ENCODE measurements at places on chromosomes 6 and 20. TPM values are rescaled to one million over a fixed set of nuclear protein-coding genes. Genes with fewer than 3 reads are reported as not detected.

- no peaks in the 10 kb centered on the region for H3K27me3 ChIP-seq
- no peak for DNase-seq
- H3K27ac ChIP-seq: no peak overlapping the region
Measured at GRCh38 chr6:5149891-5150290, 64.8 kb downstream of the PPP1R3G start.

- H3K4me1 ChIP-seq: no peaks in the 10 kb centered on the region
- no peak overlapping the region for H3K4me3 ChIP-seq
- H3K36me3 ChIP-seq: no peaks in the 10 kb centered on the region
- no peak overlapping the region for H3K27ac ChIP-seq
- no peaks in the 10 kb centered on the region for H3K27me3 ChIP-seq
- DNase-seq: no peak
Measured at GRCh38 chr6:6368684-6369052, 48.2 kb upstream of the F13A1 start.

DNA sequence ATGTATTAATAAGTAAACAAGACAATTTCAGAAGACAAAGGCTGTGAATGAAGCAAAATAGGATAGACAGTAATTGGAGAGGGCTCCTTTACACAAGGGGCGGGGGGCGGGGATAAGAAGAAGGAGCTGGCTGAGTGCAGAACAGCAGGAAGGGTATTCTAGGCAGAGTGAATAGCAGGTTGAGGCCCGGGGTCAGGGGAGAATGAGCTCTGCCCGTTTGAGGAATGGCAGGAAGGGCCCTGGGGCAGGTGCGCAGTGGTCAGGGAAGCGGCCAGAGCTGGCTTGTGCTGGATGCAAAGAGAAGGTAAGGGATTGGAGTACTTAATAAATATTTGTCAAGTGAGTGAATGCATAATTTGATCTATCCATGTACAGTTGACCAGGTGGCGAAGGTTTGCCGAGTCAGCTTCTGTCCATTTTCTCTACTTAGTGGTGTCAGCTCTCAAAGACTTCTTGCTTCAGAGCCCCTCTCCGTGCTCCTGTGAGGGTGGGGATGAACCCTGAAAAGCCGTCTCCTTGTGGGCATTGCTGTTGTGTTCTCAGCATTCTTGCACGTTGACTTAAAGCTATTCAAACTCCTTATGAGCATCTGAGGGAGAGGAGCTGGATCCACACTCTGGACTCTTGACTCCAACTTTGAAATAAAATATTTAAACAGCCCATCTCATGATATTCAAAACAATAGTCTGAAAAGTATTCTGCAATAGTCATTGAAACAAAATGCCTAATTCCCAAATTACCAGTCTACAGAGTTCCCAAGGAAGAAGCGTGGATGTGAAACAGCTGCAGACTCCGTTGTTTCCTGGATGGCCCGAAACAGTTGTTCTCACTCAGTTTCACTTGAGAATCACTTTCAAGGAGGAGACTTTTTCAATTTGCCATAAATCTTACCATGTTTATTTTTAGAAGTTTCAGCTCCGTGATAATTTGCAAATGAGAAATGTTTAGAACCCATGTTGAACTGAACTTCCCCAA, 105.1 kb downstream of the EDN3 start:
- no peaks in the 10 kb centered on the region for H3K36me3 ChIP-seq
- DNase-seq: no peak
- peaks cover 1% of the 10 kb centered on the region for H3K27me3 ChIP-seq
- H3K27ac ChIP-seq: no peak overlapping the region
- no peaks in the 10 kb centered on the region for H3K4me1 ChIP-seq

- H3K27ac ChIP-seq: peak overlapping the region; percentile 12
- peak overlapping the region; percentile 63 for H3K4me3 ChIP-seq
- H3K36me3 ChIP-seq: no peaks in the 10 kb centered on the region
- DNase-seq: no peak
- peaks cover 44% of the 10 kb centered on the region for H3K4me1 ChIP-seq
Measured at GRCh38 chr6:5083307-5083583, 1.9 kb upstream of the PPP1R3G start.

DNA sequence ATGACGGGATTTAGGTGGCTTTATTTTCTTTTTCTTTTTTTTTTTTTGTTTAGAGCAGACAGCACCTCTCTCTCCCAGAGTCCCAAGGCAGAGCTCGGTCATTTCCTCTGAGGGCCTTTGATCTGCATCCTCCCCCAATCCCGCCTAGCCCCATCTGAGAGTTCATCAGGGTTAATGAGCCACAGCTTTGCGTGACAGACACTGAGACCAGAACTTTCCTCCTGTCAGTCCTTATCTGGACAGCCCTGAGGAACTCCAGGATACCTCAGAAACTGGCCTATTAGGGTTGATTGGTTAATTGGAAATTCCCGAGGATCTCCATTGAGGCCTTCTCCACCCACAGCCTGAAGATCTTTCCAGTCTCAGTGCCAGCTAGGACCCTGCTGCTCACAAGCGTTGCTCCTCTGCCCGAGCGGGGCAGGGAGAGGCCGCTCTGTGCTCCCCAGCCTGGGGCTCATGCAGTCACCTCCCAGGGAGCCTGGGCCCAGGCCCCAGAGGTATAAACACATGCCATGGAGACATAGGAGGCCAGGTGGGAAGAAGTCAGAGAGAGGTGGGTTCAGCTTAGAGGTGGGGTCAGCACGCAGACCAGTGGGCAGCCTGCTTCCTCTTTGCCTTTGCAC, 1.4 kb upstream of the LRRN4 start:
- no peaks in the 10 kb centered on the region for H3K36me3 ChIP-seq
- peaks cover 22% of the 10 kb centered on the region for H3K4me1 ChIP-seq
- no peak for DNase-seq

DNA sequence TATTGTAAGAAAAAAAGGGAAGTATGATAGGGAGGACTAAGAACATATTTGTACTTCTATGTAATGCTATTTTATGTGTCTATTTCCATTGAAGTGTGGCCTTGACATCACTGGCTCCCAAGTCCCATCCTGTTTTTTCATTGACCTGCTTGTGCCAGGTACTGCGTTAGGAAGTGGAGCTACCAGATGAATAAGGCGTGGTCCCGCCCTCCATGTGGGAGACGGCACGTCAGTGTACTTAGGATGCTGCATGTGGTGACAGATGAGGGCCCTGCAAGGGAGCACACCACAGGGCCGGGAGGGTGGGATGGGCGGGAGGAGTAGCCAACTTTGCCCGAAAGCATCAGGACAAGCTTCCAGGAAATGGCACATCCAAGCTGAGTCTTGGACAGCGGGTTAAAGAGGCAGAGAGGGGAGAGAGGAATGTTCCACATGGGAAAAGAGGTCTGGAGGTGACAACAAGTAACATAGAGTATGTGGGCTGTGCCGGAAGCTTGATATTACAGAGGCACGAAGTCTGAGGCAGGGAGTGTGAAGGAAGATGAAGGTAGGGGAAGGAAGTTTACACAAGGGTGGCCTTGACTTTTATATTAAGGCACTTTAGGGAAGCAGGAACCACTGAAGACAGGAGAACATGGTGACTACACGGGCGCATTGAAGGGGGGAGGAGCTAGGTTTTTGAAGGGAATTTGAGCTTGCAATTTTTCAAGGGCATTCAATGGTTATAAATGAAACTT, 140.6 kb downstream of the MTHFD1L start:
- peaks cover 27% of the 10 kb centered on the region for H3K36me3 ChIP-seq
- H3K4me3 ChIP-seq: no peak overlapping the region
- peaks cover 1% of the 10 kb centered on the region for H3K27me3 ChIP-seq
- no peak for DNase-seq
- H3K4me1 ChIP-seq: peaks cover 30% of the 10 kb centered on the region

DNA sequence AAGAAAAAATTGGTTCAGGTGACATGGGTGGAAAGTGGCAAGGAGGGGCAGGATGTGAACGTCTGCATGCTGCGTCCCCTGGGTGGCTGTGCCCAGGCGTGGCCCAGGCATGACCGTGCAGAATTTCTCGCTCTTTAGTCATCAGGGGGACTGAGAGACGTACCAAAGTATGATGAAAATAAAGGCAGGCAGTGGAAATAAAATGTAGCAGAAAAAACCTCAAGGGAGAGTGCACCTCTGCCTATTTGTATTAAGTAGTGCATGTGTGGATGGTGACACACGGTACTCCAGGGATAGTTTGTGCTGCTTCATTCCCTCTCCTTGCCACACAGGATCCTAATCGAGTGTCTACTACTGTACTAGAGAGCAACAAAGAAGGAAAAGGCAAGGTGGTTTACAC, 81.1 kb downstream of the ATP9A start:
- no peaks in the 10 kb centered on the region for H3K27me3 ChIP-seq
- H3K4me3 ChIP-seq: peak overlapping the region; percentile 6
- peak; percentile 55 for DNase-seq
- peaks cover 34% of the 10 kb centered on the region for H3K4me1 ChIP-seq

- no peaks in the 10 kb centered on the region for H3K36me3 ChIP-seq
- H3K27me3 ChIP-seq: no peaks in the 10 kb centered on the region
- peak overlapping the region; percentile 69 for H3K4me3 ChIP-seq
- peak overlapping the region; percentile 85 for H3K27ac ChIP-seq
- peak; percentile 84 for DNase-seq
Measured at GRCh38 chr6:16769986-16770376, 8.7 kb upstream of the ATXN1 start.

- no peaks in the 10 kb centered on the region for H3K27me3 ChIP-seq
- no peaks in the 10 kb centered on the region for H3K36me3 ChIP-seq
- peaks cover 25% of the 10 kb centered on the region for H3K4me1 ChIP-seq
- H3K27ac ChIP-seq: no peak overlapping the region
Measured at GRCh38 chr6:113488061-113488460, 369.1 kb upstream of the MARCKS start.

DNA sequence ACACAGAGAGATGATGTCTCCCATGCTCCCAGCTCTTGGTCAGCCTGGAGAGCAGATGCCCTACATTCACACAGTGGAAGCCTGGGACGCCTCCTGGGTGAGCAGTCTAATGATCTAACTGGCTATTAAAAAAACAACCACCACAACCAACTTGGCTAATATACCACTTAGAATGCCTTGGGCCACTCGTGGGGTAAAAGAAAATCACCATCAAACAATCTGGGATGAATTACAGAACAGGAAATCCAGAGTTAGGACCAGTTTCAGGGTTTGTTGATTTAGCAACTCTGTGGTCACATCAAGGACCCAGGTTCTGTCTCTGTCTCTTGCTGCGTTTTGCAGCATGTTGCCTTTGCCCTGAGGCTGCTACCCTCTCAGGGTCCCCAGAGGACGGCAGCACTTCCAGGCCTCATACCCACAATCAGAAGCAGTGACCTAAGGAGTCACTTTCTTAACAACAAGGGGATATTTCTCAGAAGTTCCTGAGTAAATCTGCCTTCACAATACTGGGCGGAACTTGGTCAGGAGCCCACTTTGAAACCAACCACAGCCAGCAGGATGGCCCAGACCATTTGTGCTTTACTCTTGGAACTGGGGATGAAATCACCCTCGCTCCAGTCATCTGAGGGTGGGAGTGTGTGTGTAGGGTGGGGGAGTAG, 118.7 kb downstream of the CLIC5 start:
- DNase-seq: peak; percentile 25
- peaks cover 14% of the 10 kb centered on the region for H3K27me3 ChIP-seq
- H3K27ac ChIP-seq: no peak overlapping the region
- peaks cover 20% of the 10 kb centered on the region for H3K4me1 ChIP-seq

GRCh38 chr20:57632286-57632685, 12.1 kb upstream of the ZBP1 start:
- H3K27ac ChIP-seq: no peak overlapping the region
- no peak overlapping the region for H3K4me3 ChIP-seq
- peaks cover 5% of the 10 kb centered on the region for H3K36me3 ChIP-seq
- no peak for DNase-seq
- H3K27me3 ChIP-seq: peaks cover 39% of the 10 kb centered on the region

DNA sequence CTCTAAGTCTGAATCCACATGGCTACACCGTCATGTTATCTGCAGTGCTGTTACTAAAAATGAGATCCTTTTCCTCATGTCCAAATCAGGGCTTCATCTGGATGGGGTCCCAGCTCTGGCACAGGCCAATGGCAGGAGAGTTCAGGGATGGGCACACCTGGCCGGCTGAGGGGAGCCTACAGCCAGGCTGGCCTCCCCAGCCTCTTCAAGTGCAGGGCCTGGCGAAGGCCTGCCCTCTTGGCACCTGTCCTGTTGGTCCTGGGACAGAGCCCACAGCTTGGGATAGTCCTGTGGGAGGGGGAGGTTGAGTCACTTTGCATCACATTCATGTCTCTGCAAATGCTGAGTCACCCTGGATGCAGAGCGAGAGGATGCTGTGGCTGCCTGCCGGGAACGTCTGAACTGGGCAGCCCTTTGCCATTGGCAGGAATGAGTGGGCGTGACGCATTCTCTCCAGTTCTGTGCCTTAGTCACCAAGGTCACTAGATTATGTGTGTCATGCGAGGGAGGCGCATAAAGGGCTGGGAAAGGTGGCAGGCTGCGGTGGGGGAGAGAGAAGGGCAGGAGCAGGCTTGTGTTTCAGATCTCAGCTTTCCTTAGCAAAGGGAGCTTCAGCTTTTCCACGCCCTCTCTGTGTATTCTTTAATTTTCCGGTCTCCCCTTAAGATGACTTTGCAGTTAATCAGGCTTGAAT, 223.2 kb upstream of the ECI2 start:
- H3K27ac ChIP-seq: peak overlapping the region; percentile 98
- no peaks in the 10 kb centered on the region for H3K27me3 ChIP-seq
- DNase-seq: peak; percentile 100
- H3K4me1 ChIP-seq: peaks cover 70% of the 10 kb centered on the region
- no peaks in the 10 kb centered on the region for H3K36me3 ChIP-seq

GRCh38 chr6:144662812-144663365, 377.8 kb downstream of the UTRN start:
- H3K4me1 ChIP-seq: peaks cover 51% of the 10 kb centered on the region
- H3K27ac ChIP-seq: peak overlapping the region; percentile 40

DNA sequence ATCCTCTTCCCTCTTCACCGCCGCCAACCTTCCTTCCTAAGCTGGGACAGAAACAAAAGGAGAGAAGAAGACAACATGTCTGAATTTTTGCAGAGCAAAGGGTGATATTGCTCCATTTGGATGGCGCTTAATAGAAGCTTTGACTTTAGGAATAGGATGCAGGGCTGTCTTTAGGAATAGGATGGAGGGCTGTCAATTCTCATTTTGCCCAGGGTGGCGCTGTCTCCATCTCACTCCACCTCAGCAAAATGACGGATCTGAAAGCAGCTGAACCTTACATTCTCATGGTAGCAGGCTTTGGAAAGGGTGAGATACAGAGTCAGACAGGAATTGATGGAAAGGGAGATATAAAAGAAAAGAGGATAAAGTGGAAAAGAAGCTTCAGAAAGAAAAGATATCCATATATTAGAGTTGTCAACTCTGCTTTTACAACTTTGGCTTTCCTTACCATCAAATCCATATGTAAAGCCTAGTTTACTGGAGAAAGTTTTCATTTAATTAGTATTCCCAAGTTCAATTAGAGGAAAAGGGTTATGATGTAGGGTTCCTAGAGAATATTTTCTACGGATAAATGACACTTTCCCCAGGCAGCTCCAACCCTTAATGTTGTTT, 2.4 kb downstream of the MTCL3 start:
- peak; percentile 41 for DNase-seq
- no peak overlapping the region for H3K27ac ChIP-seq
- 0 out of 2 replicates have a peak, but pooled peaks cover 4% of the 10 kb centered on the region for H3K36me3 ChIP-seq
- peaks cover 19% of the 10 kb centered on the region for H3K27me3 ChIP-seq

- peaks cover 1% of the 10 kb centered on the region for H3K27me3 ChIP-seq
- H3K4me3 ChIP-seq: no peak overlapping the region
- DNase-seq: no peak
- no peak overlapping the region for H3K27ac ChIP-seq
Measured at GRCh38 chr20:19928328-19929011, 88.7 kb upstream of the NAA20 start.

OLIG3 gene
- not detected for total RNA-seq

EEF1A2 gene
- total RNA-seq: 6.5 TPM

RIPOR3 gene
- total RNA-seq: 0.13 TPM

RUNX2 gene
- 10.5 TPM for total RNA-seq

HTR1E gene
- not detected for total RNA-seq

LGSN gene
- total RNA-seq: not detected

ADGB gene
- not detected for total RNA-seq

TCF15 gene
- not detected for total RNA-seq

NDUFAF5 gene
- 16.5 TPM for total RNA-seq

SPATS1 gene
- not detected for total RNA-seq

OR2J3 gene
- not detected for total RNA-seq

SLC16A10 gene
- total RNA-seq: not detected

LY6G5C gene
- 2.7 TPM for total RNA-seq

LTB gene
- not detected for total RNA-seq

CTCFL gene
- not detected for total RNA-seq
